ENCODE measurements at places on chromosomes 2 and 18. TPM values are rescaled to one million over a fixed set of nuclear protein-coding genes. Genes with fewer than 3 reads are reported as not detected.

PDE11A gene
- total RNA-seq: under 0.01 TPM

RAD51AP2 gene
- not detected for total RNA-seq

C1GALT1C1L gene
- total RNA-seq: 0.13 TPM

LYPD6 gene
- total RNA-seq: 13.3 TPM

BMP10 gene
- not detected for total RNA-seq

G6PC2 gene
- total RNA-seq: not detected

GRCh38 chr2:3726511-3726910 is 23.1 kb downstream of the DCDC2C start:
- DNase-seq: no peak

- DNase-seq: no peak
Observed at GRCh38 chr18:32275221-32275620, 85.4 kb downstream of the MEP1B start.

GRCh38 chr2:99420031-99420430 is 69.8 kb downstream of the REV1 start:
- no peak for DNase-seq

DNA sequence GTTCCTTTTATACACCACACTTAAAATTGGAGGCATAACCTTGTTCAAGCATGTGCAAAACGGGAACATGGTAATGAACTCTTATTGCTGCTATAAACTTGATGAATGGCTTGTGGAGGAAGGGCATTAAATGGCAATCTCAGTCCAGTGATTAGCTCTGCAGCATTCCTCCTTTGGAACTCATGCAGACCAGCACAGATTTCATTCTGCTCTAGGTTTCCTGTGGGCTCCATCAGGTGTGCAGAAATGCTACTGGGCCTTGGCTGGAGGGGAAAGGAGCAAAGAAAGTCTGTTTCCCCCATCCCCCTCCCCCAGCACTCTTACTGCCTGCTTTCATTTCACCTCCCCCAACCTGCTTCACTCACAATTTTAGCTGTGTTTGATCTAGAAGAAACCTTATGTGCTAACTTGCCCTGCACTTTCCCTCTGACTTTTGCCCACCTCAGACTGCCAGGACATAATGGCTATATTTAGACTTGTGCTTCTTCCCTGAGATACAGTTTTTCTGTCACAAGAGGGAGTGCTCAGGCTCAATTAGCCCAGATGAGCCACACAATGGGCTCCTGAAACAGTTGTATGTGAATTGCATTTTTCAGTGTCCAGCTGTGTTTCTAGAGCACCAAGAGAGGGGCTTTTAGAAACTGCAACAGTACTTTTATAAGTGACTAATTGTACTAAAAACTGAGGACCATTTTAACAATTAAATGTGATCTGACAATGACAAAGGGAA is 109.8 kb downstream of the FSHR start:
- DNase-seq: no peak

- DNase-seq: no peak
Observed at GRCh38 chr2:17915811-17916518, 37.5 kb downstream of the KCNS3 start.

DNA sequence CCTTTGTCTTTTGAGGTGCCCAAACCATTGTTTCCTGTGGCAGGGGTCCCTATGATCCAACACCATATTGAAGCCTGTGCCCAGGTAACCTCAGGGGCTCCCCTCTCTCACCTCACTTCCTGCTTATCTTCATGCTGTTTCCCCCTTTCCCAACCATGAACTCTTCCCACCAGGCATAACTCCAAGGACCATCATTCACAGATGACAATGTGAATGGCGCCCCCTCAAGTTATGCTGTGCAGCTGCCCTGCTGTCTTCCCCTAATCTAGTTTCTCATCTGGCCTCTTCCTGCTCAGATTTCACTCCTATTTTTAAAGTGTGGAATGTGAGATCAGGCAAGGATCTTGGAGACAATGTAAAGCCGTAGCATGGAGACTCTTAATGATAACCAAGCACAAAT is 1.4 kb downstream of the GMPPA start:
- DNase-seq: no peak

DNA sequence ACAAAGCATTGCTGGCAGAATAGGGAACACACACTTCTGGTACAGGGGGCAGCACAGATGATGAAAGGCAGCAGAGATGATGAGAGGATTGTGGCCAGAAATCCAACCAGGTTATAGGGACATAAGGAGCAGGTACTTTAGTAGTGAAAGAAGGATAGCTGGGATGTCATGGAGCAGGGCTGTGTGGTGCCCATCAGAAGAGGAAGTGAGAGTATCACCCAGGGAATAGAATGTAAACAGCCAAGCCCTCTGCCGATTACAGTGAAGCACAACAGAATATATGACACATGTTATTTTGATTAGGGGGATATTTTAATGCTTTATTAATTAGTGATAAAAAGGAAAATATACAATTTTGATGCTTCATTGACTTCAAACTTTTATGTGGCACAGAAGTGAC is 883.4 kb upstream of the CDH2 start:
- no peak for DNase-seq

Measured in dermis microvascular lymphatic vessel endothelial cell (primary cell).